ENCODE measurements at places on chromosomes 5 and 9. TPM values are rescaled to one million over a fixed set of nuclear protein-coding genes. Genes with fewer than 3 reads are reported as not detected.

- DNase-seq = no peak
These were observed 284.1 kb downstream of the HCN1 start for GRCh38 chr5:45411971-45412612.

- DNase-seq = no peak
These were observed 1.8 kb upstream of the TRIM41 start for GRCh38 chr5:181221105-181221791.

The CNTRL gene
- total RNA-seq = 8.0 TPM

DNA sequence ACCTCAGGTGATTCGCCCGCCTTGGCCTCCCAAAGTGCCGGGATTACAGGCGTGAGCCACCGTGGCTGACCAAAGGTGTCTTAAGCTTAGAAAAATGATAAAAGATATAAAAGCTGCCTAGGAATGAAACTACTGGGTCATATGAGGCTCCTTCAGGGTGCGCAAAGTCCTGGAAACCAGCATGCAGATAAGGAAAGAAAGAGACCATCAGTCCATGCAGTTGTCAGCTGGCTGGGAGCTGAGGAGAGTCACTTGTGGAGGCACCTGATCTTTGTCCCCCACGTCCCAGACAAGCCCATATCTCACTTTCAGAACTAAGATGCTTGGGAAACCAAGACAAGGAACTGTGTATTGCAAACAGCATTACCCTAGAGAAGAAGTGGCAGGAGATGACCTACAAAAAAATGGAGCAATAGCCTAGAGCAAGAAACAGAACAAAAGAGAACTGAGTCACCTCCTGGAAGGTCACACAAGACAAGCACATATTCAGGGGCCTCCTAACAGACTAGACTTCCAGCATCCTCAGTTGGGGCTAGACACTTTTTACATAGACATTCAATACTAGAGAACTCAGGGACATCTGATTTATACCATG, 2.8 kb upstream of the CCDC125 start:
- no peak for DNase-seq

The PCDHGA3 gene
- 0.45 TPM for total RNA-seq

DNA sequence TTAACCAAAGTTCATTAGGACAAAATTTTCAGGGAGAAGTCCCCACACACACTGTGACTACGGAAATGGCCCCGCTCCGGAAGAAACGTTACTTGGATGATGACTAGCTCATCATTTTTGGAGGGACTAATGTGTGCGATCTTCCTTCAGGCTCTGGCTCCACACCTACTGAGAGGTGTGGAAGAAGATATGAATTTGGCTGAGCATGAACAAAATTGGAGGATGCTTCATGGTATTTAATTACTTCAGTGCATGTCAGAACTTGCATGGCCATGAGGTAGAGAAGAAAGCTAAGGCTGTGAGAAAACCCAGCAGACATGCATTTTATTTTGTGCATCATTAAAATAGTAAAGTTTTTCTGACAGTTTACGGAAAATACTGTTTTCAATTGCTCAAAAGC, 202.1 kb upstream of the TLE4 start:
- no peak for DNase-seq

GRCh38 chr5:5586721-5587120, 164.2 kb downstream of the ICE1 start:
- DNase-seq = no peak

The PCDHGA9 gene
- 5.5 TPM for total RNA-seq

GRCh38 chr5:57298985-57299491, 125.2 kb downstream of the GPBP1 start:
- no peak for DNase-seq

DNA sequence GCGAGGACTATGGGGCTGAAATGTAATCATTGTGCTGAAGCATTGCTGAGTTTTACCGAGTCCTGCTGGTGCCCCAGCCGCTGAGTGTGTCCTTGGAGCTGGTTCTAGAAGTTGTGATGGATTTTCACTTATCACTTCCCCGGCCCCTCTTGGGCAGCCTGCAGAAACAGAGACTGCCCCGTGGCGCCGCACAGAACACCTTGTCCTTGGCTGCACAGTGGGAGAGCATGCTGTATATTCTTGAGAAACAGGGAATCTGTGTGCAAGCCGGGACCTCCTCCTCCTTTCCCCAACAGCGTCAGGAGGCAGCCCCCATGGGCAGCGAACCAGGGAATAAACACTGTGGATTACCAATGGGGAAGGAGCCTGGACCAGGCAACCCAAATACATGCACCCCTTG, 90.6 kb upstream of the RUFY1 start:
- no peak for DNase-seq

The TSSK1B gene
- total RNA-seq = 0.88 TPM

- no peak for DNase-seq
These were observed 538 bp upstream of the ARHGEF28 start for GRCh38 chr5:73625372-73625943.

The COL15A1 gene
- 8.9 TPM for total RNA-seq

The NSG2 gene
- not detected for total RNA-seq

The ZNF454 gene
- total RNA-seq = 0.40 TPM

DNA sequence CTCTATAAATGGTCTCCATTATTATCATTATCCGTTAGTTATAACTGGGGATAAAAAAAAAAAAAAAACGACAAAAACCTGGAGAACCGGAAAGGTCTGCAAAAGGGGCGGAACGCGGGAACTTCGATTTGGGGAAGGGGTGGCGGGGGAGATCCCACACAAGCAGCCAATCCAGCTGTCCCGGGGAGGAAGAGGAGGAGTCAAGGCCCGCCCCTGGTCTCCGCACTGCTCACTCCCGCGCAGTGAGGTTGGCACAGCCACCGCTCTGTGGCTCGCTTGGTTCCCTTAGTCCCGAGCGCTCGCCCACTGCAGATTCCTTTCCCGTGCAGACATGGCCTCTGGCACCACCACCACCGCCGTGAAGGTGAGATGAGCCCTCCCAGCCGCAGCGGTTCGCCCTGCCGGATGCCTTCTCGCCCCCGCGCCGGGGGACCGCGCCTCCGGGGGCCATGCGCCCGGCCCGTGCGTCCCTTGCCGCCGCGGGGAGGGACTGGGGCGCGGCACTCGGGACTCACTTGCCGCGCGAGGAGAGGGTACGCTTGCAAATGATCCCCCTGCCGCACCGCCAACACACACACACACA, at the start of gene MTAP:
Gene MTAP (plus strand): TSS at position 219 of the 583 bp plus-strand sequence. CDS start 113 bp downstream, at position 332.
- peak; percentile 37 for DNase-seq

DNA sequence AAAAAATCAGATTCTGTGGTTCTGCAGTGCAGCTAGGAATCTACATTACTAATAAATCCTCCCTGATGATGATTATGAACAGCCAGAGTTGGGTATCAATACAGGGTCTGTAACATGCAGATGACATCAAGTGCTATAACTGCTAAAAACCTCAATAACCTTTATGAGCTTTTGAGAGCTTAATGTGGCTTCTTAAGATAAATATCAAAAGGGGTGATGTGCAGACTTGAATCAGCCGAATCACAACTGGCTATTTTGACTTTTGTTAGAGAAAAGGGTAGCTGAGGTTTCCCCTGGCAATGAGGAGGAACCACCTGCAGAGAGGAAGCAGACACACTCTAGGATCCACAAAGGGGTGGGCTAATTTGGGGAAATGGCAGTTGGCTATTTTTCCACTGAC, 30.2 kb downstream of the CAPSL start:
- no peak for DNase-seq

The ELP1 gene
- 19.7 TPM for total RNA-seq

- no peak for DNase-seq
These were observed 17.0 kb upstream of the UNC5A start for GRCh38 chr5:176793343-176793699.

The OR1L4 gene
- not detected for total RNA-seq

The SPATA31A5 gene
- not detected for total RNA-seq

The HEMGN gene
- total RNA-seq = not detected

All from esophagus squamous epithelium (tissue), 5 donors.